Fibroblast of skin of back (primary cell): ENCODE measurements at places on chromosomes 2 and 18.

DNA sequence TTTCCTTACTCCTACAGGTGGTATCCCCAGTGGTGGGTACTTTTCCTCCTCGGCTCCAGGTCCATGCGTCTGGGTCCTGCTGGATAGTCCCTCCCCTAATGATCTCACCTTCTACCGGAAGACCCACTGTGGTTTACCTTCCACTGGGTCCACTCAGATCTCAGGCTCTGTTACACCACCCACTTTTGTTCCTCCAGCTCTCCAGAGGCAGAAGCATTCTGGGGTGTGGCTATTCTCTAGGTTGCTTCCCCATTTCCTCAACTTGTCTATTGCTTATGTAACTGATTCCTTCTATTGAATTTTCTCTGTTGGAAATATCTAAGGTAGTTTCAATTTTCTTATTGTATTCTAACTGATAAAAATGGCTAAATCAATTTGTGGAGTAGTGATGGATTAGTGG is 87.6 kb upstream of the GALNT5 start:
- DNase-seq: no peak

DNA sequence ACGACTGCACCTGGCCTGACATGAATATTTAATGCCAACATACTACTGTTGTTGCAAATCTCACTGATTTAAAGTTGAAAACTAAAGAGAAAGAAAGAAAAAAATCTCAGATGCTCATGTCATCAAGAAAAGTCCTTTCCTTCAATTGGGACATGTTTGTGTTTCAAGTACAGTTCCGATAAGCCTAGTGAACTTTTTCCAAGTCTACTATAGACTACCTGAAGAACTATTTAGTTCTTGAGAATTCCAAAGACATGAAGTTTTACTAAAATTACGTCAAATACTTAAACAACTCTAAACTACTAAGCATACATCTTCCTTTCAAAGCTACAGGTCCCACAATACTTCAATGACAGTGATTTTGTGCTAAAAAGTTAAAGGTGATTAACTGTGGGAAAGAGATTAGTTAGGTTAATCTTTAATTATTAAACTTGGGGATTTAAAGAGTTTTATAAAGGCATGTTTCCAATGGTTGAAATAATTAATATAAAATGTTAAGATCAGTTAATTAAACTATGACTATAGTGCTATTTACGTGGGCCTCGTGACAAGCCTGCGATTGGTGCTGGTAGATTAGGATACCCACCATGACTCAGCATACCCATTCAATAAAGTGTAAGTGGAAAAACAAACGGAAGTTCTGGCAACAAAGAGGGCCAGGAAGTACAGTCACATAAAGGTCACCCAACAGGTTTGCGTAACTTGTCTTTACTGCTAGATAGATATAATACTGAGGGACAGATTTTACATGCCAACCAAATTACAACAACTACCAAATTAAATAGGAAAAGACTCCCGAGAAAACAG is 55.5 kb downstream of the SEPTIN10 start:
- DNase-seq: peak; percentile 67

DNA sequence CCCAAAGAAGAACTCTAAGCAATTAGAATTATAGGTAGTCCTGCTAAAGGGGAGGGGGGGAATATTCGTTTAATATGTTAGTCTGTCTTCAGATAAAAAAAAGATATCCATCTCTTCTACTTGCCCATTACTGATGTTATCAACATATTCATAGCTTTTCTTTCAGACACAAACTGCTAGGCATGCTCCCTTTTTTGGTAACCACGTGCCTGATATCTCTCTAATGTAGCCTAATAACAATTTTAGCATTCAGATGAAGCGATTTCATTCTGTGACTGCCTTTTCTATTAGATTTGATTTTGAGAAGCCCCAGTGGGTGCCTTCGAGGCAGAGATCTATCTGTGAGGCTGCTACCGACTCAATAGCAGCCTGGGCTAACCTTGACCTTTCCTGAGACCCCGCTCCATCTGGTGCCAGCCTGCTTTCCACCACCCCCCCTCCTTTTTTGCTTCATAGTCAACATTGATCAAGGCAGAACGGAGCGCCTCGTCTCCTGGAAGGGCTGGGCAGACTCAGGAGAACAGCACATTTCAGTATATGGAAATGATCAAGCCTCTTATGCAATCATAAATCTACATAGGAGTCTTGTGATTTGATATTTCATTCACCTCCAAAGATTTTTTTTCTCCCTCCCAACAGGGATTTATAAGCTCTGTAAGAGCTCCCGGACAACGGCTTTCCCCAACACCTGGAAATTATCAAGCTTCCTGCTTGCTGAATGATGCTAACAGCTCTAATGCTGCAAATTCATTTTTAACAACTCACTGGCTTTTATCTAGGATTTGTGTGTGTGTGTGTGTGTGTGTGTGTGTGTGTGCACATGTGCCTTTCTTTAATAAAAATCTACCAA is 14.7 kb upstream of the BCL11A start:
- no peak for DNase-seq

- DNase-seq: peak; percentile 71
Measured at GRCh38 chr2:12479065-12479601, 237.6 kb upstream of the TRIB2 start.

- DNase-seq: no peak
Measured at GRCh38 chr2:135337071-135337470, 193.9 kb downstream of the ZRANB3 start.

DNA sequence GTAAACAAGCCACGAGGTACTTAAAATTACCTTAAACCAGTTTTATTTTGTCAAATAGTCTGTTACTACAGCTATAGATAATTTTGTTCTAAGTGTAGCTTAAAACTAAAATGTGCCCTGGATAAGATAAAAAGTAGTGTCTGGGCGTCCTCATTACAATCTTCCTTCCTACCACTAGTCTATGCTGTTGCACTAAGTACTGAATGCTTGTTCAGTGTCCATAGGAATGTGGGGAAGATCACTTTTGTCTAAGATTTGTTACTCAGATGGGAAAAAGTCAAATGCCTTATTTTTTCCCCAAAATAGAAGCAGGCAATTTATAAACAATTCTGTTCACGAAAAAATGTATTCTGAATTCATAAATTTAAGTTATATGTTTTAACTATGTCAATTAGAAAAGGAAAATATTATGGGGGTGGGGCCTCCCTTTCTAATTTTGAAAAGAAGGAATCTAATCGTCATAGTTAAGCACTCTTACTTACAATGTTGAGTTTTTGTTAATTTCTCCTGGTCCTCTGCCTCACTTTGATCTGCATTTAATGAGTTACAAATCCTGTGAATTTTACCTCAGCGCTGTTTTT is 140.4 kb upstream of the VRK2 start:
- DNase-seq: peak; percentile 67

GRCh38 chr2:105746177-105747080 is 1.7 kb downstream of the NCK2 start:
- DNase-seq: no peak

DNA sequence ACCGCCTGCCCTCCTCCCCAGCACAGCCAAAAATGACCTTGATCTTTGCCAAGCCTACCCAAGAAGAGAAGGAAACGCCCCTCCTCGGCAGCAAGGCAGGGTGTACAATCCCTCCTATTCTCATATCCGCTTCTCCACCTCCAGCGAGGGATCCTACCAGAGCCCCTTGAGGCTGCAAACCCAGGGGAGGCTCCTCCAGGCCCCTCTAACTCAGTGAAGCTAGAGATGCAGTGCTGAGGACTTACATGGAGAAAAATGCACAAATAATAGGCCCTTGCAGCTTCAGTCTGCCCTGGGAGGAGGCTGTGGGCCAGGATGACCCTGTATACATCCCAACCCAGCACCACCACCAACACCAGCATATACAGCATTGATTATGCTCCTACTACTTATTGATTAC is 46.9 kb upstream of the POMC start:
- DNase-seq: no peak

DNA sequence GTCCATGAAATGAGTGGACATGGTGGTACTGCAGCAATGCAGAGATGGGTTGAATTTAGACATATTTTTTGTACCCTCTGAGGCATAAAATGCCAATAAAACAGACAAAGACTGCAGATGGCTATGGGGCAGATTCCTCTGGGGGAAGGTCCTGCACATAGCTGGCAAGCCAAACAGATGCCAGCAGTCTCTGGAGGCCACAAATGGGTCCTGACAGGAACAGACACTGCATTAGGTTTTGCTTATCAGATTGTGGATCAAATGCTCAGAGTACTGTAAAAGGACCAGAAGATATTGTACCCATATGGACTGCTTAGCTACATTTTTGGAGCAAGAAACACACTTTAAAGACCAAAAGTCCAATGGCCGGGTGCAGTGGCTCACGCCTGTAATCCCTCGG is 40.9 kb upstream of the ORC2 start:
- DNase-seq: no peak

DNA sequence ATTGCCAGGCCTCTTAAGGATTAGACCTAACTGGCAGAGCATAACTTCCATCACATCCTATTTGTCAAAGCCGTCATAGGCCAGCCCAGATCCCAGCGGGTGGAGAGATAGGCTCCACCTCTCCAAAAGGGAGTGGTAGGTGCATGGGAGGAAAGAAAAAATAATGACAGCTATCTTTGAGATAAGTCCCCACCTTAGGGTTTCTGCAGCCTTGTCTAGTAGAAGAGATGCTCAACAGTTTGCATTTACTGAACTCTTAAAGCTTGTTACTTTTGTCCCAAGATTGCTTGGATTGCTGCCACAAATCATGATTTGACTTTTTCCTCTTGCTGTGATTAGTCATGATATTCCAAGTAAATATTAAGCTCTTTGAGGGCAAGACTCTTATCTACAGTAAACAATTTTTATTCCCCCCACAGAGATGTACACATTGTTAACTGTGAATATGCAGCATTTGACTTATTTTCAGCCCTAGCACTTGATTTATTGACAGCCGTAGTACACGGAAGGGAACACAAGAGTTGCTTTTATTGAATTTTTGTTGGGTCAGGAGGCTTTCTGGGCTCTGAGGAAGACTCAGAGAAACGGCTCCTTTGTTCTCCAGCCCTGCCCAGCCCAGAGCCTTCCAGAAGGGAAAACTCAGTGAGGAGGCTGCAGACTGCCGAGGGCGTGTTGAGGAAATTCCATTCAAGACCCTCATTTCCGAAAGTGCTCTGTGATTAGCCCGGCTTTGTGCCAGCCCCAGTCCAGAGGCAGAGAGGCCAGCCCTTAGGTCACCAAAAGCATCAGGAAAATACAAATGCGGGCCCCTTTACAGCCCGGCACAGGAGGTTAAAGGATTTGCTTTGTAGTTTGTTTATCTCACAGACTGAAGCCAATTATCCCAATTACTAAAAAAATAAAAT is 75.5 kb upstream of the ZNF532 start:
- DNase-seq: peak; percentile 76

DNA sequence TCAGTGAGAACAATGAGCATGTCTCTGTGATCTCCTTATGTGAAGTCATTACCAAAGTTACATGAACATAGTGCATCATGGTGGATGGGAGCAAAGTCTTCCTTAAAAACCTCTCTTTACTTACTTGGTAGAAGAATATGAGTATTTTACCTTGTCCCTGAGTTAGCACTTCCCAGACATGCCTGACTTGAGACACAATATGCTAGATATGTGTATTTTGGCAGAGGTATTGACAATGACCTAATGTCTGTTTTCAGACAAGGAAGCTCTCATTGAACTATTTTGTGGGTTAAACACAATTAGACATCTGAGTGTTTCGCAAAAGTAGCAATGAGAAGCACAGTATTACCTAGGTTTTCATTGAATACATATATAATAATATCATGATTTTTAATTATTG is 99.1 kb upstream of the MC4R start:
- peak; percentile 87 for DNase-seq

DNA sequence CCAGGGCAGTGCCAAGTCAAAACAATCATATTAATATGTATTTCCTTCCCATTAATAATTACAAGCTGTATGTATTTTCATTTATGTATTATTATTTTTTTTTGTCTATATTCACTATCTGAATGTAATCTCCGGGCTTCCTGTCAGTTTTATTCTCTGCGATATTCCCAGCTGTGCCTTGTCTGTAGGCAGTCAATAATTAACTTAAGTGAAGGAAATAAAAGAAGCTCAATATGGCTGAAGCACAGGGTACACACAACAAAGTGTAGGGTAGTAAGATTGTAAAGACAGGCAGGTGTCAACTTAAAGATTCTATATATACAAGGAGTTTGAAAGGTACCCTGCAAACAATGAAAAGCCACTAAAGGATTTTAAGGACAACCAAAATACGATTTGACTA is 122.9 kb downstream of the ROCK1 start:
- no peak for DNase-seq

- DNase-seq: no peak
Measured at GRCh38 chr2:18800240-18800971, 211.0 kb upstream of the NT5C1B start.

DNA sequence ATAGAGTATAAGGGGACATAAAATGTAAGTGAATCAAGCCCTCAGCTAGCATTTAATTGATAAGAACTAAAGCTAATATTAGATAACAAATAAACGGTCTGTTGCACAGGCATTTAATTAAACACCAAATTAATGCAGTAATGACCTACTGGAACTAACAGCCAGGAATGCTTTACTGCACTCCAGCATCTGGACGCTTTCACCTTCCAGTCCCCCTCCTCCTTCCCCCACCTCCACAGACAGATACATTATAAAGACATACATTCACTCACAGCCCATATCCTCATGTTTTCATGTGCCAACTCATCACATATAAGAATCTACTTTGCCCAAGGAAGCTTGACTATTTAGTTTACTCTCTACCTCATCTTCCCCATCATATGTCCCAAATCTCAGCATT is 337.4 kb upstream of the PIK3C3 start:
- DNase-seq: no peak

DNA sequence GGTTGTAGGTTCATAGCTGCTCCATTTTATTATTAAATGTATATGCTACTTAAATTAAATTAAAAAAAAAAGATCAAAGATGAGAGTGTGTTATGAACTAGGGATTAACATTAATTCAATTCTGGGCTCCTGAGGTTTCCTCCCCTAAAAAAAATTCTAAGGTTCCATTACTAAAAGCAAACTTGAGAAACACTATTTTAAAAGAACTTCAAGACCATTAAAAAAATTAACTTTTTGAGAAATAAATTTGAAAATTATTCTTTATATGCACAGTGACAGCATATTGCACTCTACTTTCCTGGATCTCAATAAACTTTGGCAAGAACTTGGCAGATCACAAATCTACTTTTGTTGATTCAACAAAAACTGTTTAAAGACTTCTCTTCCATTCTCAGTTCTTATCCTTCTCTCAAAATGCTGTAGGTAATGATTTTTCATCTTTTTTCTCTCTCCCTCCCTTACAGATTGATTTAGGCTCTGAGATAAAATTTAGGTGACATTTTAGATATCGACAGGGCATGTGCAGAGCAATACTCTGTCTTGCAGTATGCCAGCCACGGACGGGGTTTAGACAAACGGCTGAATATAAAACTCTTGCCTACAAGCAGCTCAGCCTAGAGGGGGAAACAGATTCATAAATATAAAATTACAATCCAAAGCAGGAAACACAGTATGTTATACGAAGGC is 592 bp upstream of the MARS2 start:
- no peak for DNase-seq

GRCh38 chr18:68660354-68661183 is 54.3 kb downstream of the TMX3 start:
- peak; percentile 55 for DNase-seq
